ENCODE measurements at places on chromosomes 2 and 18. TPM values are rescaled to one million over a fixed set of nuclear protein-coding genes. Genes with fewer than 3 reads are reported as not detected.

- no peaks in the 10 kb centered on the region for H3K4me1 ChIP-seq
- no peak for DNase-seq
- no peak overlapping the region for H3K27ac ChIP-seq
- no peaks in the 10 kb centered on the region for H3K36me3 ChIP-seq
These were observed 808.7 kb upstream of the PIK3C3 start for GRCh38 chr18:41146301-41146700.

GRCh38 chr2:29130295-29130694 lies 15.1 kb downstream of the CLIP4 start:
- no peak for DNase-seq
- no peak overlapping the region for H3K27ac ChIP-seq
- no peaks in the 10 kb centered on the region for H3K4me1 ChIP-seq
- H3K36me3 ChIP-seq: peaks cover 4% of the 10 kb centered on the region

- H3K4me1 ChIP-seq: no peaks in the 10 kb centered on the region
- H3K27me3 ChIP-seq: no peaks in the 10 kb centered on the region
- no peak overlapping the region for H3K4me3 ChIP-seq
These were observed 750.5 kb downstream of the CPS1 start for GRCh38 chr2:211306929-211307328.

DNA sequence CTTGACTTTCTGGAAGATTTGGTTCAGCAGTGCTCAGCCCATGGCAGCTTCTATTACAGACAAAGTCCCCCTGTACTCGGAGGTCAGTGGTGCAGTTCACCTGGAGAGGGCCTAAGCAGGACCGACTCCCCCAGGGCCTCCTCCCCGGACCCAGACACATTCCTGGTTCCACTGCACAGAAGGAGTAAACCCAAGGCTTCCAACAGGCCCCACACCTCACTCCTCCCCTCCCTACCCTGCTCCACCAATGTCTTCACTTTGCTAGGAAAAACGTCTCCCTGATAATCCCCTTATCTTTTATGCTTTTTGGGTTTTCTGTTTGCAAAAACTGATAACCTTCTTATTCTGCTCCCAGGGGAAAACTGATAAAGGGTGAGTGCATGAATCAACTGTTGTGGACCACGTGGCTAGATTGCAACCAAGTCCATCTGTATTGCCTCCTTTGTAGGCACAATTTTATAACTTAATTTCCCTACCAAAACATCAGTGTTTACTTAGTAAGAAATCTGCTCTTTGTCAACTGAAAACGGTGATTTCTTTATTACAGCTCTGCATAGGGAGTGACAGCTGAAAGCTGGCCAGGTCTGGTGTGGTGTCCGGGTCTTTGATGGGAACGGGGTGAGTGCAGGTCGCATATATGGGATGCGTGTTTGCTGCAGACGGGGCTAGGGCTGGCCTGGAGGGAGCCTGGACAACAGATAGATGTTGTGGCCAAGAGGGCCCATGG lies 202.5 kb downstream of the GLI2 start:
- no peaks in the 10 kb centered on the region for H3K4me1 ChIP-seq
- no peaks in the 10 kb centered on the region for H3K36me3 ChIP-seq
- H3K27me3 ChIP-seq: no peaks in the 10 kb centered on the region
- no peak overlapping the region for H3K4me3 ChIP-seq
- no peak for DNase-seq
- H3K27ac ChIP-seq: no peak overlapping the region

- no peaks in the 10 kb centered on the region for H3K4me1 ChIP-seq
- H3K27me3 ChIP-seq: peaks cover 5% of the 10 kb centered on the region
- H3K27ac ChIP-seq: no peak overlapping the region
- DNase-seq: no peak
These were observed 227.3 kb upstream of the TANK start for GRCh38 chr2:160932960-160933359.

- H3K4me1 ChIP-seq: no peaks in the 10 kb centered on the region
- no peaks in the 10 kb centered on the region for H3K27me3 ChIP-seq
- no peak for DNase-seq
These were observed 177.8 kb downstream of the SOX11 start for GRCh38 chr2:5869936-5870335.

GRCh38 chr2:239236808-239237205 lies 164.0 kb downstream of the HDAC4 start:
- no peak for DNase-seq
- H3K4me3 ChIP-seq: no peak overlapping the region
- H3K27ac ChIP-seq: no peak overlapping the region
- peaks cover 23% of the 10 kb centered on the region for H3K4me1 ChIP-seq
- H3K27me3 ChIP-seq: no peaks in the 10 kb centered on the region

- no peak overlapping the region for H3K4me3 ChIP-seq
- no peaks in the 10 kb centered on the region for H3K27me3 ChIP-seq
- H3K36me3 ChIP-seq: no peaks in the 10 kb centered on the region
- H3K27ac ChIP-seq: no peak overlapping the region
- no peaks in the 10 kb centered on the region for H3K4me1 ChIP-seq
These were observed 488.9 kb downstream of the MBD2 start for GRCh38 chr18:53735526-53735925.

DNA sequence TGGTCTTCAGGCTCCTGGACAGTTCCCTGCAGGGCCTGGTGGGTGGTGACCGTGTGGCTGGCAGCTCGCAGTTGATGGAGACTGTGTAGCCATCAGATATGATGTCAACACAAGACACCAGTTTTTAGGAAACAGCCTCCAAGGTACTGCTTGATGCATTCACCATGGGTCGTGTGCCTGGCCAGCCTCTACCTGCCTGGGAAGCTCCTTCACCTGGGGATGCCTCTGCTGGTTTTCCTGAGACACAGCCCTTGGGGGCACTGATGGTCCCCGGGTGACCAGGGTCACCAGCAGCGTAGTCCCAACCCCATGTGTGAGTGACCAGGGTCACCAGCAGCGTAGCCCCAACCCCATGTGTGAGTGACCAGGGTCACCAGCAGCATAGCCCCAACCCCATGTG lies 33.6 kb upstream of the KCNG2 start:
- H3K4me1 ChIP-seq: peaks cover 3% of the 10 kb centered on the region
- no peak overlapping the region for H3K27ac ChIP-seq
- peaks cover 29% of the 10 kb centered on the region for H3K36me3 ChIP-seq
- H3K27me3 ChIP-seq: peaks cover 5% of the 10 kb centered on the region
- no peak overlapping the region for H3K4me3 ChIP-seq

- DNase-seq: no peak
- peaks cover 38% of the 10 kb centered on the region for H3K36me3 ChIP-seq
- H3K27me3 ChIP-seq: no peaks in the 10 kb centered on the region
These were observed 76.4 kb upstream of the CD226 start for GRCh38 chr18:70024093-70024492.

DNA sequence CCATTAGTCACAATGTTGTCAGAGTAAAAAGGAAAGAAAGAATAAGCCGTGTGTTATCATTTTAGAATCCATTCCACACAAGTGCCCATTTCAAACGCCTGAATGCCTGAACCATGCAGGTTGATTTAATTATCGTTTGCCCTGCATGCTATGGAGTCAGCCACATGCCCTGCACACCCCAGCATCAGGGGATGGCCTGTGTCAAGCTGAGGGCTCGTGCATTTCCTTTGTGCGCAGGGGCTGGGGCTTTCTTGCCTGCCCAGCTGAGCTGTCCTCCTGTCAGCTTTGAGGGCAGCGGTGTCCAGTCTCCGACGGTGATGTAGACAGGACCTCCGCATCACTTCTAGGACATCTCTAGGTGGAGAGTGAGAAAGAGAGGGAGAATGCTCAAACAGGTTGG lies 200.4 kb downstream of the TSN start:
- H3K27ac ChIP-seq: no peak overlapping the region
- H3K4me3 ChIP-seq: no peak overlapping the region
- H3K27me3 ChIP-seq: peaks cover 19% of the 10 kb centered on the region
- H3K4me1 ChIP-seq: no peaks in the 10 kb centered on the region
- H3K36me3 ChIP-seq: no peaks in the 10 kb centered on the region

- H3K36me3 ChIP-seq: no peaks in the 10 kb centered on the region
- H3K4me1 ChIP-seq: peaks cover 5% of the 10 kb centered on the region
- no peak for DNase-seq
- H3K27me3 ChIP-seq: peaks cover 47% of the 10 kb centered on the region
These were observed 162.2 kb downstream of the CCBE1 start for GRCh38 chr18:59535055-59535454.

GRCh38 chr18:79884294-79884962 lies 67.0 kb downstream of the SLC66A2 start:
- H3K4me1 ChIP-seq: no peaks in the 10 kb centered on the region
- H3K27ac ChIP-seq: no peak overlapping the region
- peaks cover 5% of the 10 kb centered on the region for H3K36me3 ChIP-seq
- H3K27me3 ChIP-seq: no peaks in the 10 kb centered on the region
- no peak overlapping the region for H3K4me3 ChIP-seq

DNA sequence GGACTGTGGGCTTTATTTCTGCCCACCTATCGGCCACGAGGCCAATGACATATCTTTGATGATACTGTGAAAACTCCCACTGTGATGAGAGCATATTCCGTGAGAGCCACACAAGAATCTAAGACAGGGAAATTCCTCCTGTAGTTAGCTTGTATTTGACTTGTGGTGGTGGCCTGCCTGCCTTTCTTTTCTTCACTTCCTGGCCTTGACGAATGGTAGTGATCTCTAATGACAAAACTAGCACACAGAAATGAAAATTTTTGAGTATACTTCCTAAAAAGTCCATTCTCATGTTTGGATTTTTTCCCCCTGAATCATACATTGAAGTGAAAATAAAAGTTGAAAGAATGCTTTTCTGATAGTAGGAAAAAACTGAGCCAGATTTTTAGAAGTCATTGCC lies 94.4 kb downstream of the MGAT5 start:
- H3K4me1 ChIP-seq: peaks cover 30% of the 10 kb centered on the region
- peak overlapping the region; percentile 87 for H3K27ac ChIP-seq
- peaks cover 54% of the 10 kb centered on the region for H3K36me3 ChIP-seq
- no peak overlapping the region for H3K4me3 ChIP-seq
- H3K27me3 ChIP-seq: no peaks in the 10 kb centered on the region

The LHCGR gene
- not detected for polyA plus RNA-seq

The ALKAL2 gene
- not detected for polyA plus RNA-seq

The IKZF2 gene
- 0.59 TPM for polyA plus RNA-seq

The ACKR3 gene
- polyA plus RNA-seq: 0.28 TPM

The PDCD1 gene
- polyA plus RNA-seq: not detected
